ENCODE measurements at places on chromosomes 16 and 17.
A peak's percentile ranks its signal among the peaks of the same experiment; 100 is the strongest.

DNA sequence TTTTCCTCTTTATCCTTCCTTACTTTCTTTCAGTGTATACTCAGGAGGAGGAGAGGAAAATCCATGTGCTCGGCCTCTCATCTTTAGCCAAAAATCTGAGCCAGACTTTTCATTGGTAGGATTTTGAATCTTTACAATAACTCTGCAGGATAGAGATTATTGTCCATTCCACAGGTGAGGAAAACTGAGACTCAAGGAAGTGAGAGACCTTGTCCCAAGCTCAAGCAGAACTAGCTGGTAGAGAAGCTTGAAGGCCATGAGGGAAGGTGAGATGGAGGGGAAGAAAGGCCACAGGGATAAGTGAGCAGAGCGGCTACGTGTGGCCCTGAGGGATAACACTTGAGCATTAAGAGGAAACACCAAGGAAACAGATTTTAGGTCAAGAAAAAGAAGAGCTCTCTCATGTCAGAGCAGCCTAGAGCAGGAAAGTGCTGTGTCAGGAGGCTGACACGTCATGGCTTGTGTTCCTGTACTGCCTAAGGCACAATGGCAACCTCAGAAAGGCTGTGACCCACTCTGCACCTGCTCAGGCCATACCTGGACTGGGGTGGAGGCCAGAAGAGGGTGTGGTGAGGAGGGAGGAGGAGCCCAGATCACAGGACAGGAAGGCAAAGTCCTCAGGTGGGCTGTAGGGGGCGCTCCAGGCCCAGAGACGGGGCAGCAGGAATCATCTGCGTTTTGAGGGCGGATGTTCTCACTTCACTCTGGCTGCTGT is 11.9 kb downstream of the MT4 start:
- DNase-seq, result peak; percentile 87

DNA sequence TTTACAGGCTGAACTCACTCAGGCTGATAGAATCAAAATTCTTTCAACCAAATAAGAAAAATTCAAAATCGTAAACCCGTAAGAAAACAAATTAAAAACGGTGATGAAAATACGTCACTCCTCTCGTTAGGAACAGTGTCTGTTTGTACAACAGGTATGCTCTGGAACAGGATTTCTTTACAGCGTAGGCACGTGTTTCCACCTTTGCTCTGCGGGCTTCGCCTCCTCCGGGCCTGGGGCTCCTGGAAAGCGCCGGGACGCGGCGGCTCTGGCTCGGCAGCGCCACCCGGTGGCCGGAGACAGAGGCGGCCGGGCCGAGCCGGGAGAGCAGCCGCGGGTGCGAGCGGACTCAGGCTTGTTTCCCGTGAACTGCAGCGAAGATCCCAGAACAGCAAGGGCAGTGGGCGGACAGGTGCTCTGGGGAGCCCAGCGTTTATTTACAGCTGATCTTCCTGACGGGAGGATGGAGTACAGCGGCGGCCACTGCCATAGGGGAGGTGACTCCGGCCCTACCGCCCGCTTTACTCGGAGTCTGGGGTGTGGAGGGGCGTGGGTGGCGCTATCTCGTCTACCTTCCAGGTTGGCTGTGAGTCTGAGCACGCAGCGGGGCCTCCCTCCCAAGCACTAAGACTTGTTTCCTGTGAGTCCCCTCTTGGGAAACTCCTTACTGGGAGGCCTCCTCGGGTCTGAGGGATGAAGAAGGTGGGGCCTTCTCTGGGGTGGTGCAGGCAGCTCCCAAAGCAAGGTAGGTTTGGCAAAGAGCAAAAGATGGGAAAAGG is 40.5 kb upstream of the ATP2A3 start:
- peak; percentile 37 for DNase-seq

DNA sequence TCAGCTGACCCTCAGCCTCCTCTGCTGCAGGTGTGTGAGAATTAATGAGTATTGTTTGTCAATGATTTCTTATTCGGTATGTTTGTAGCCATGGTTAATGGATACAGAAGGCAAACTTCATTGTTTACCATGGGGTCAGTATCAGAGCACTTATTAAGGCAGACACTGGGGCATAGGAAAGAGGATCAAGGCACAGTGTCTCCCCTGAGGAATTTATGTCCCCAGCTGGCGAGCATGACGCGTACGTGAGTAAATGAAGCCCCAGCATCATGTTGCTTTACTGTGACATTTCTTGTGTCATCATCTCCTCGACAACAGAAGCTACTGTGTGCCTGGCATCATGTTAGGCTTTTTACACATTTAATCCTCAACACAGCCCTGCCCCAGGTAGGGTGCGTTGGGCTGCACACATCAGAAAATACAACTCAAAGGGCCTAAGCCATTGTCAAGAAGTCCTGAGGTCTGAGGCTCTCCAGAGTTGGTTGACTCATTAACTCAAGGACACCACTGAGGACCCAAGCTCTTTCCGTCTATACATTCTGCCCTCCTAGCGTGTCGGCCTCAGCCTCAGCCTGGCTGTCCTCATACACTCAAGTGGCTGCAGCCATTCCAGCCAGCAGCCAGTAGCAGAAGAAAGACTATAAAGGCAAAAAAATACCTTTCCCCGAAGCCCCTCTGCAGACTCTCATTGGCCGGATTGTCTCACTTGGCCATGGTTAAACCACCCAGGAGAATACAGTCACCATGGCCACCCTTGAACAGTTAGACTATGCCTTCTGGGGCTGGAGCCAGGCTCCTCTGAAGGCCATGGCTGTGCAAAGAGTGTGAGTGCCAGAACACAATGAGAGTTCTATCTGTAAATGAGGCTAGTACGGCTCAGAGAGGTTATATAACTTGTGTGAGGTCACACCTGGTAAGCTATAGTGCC is 13.9 kb upstream of the ZCCHC14 start:
- DNase-seq, result no peak

DNA sequence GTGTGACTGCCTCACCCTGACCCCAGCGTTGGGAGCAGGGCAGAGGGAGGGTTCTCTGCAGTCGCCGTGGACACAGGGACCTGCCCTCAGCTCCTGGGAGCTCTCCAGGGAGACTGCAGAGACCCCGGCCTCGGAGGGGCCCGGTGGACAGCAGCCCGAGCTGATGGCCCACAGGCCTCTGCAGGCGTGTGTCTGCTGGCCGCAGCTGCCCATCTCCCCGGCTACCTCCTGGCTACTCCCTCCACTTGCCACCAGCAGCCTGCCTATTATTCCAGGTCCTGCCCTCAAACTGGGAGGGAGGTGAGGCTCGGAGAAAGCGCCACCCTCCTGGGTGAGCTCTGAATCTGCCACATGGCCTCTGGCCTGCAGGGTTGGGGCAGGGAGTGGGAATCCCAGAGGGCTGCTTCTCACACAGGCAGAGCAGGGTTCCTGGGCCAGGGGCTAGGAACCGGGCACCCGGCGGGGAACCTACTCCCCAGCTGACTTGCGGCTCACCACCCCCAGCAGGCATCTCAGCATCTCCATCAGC is 7.2 kb downstream of the SLC16A5 start:
- no peak for DNase-seq

- DNase-seq, result no peak
Measured at GRCh38 chr17:39069114-39069756, 82.2 kb downstream of the PLXDC1 start.

DNA sequence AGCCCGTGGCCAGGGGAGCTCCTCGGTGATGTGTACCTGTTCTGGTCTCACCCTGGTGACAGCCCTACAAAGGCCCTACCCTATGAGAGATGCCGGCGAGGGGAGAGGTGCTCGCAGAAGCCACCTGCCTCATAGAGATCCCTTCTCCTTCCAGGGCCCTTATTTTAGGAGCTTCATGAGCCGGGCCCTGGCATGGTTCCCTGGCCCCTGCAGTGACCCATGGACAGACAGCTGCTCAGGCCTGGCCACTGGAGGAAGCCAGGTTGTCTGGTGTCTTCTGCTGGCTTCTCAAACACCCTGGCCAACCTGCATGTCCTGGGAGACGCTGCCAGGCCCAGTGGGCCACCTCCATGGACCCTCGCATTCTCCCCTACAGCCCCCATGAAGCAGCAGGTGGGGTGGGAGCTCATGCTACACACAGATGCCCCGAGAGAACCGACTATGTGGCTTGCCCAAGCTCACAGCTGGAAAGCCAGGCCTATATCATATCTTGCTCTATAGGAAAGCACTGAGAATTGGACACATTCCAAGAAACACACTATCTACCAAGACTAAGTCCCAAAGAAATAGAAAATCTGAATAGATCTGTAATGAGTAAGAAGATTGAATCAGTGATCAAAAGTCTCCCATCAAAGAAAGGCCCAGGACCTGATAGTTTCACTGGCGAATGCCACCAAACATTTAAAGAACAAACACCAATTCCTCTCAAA is 7.2 kb upstream of the AATK start:
- DNase-seq, result no peak

DNA sequence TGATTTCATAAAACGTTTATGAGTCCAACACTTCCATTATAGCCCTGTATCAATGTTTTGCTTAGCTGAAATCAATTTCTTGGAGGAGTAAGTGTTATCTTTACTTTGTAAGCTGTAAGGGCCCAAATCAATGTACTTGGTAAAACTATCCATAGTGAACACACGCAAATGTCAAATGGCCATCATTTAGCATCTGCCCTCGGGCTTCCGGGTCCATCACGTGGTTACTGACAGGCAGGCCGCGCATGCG is 687 bp upstream of the NARF start:
- no peak for DNase-seq

DNA sequence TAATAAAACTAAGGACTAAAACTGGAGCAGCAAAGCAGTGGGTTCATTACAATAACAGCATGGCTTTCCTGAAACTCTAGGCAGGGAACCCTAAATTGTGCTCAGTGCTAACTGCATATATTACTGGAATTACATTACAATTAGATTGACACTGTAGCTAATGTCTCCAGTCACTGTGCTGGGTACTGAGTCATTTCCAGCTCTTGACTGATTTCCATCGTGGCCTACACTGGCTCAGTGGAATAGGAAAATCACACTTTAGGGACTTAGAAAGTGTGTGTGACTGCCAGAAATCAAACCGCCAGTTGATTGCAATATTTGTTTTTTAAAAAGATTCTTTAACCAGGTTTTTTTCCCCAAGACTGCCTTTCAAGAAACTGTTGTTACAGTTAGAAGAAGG is 1447.4 kb upstream of the GOT2 start:
- no peak for DNase-seq

GRCh38 chr17:29742210-29742513 is 119.5 kb upstream of the CORO6 start:
- no peak for DNase-seq

DNA sequence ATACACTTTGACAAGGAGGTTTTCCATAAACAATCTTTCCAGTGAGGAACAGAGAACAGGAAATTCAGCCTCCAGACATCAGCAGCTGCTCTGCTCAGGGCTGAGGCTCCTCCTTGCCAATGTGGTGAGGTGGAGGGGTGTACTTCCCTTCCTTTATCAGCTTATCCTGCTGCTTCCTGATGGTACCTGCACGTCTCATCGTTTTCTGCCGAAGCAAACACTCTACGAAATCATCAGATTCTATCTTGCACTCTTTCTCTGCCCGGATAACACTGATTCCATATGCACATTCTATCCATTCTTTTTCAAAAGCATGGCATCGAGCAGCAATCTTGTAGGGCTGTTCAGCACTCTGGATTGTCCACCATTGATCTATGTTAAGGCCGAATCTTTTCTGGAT is 15.4 kb upstream of the SEZ6 start:
- DNase-seq, result no peak

- no peak for DNase-seq
Measured at GRCh38 chr17:63395075-63395805, 50.9 kb downstream of the CYB561 start.

- DNase-seq, result no peak
Measured at GRCh38 chr16:27801289-27801945, 251.5 kb downstream of the KATNIP start.

DNA sequence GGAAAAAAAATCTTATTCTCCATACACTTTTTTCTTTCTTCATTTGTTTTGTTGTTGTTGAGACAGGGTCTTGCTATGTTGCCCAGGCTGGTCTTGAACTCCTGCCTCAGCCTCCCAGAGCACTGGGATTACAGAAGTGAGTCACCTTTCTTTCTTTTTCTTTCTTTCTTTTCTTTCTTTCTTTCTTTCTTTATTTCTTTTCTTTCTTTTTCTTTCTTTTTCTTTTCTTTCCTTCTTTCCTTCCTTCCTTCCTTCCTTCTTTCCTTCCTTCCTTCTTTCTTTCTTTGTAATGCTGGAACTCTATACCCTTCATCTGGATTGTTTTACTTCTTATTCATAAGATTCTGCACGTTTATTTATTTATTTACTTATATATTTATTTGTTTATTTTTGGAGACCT is 94.5 kb upstream of the TNRC6A start:
- no peak for DNase-seq

DNA sequence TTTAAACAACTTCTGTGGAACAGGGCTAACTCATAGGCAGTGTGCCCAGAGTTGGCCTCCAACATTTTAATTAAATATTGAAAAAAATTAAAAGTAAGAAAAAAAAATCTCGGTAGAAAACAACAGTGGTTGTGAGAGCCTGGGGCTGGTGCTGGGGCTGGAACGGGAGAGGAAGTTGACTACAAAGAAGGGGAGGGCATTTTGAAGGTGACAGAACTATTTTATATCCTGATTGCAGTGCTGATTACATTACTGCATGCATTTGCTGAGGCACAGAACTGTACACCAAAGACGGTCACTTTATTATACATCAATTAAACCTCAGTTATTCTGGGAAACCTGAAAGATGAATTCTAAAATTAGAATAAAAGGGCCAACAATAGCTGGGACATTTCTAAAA is 142.5 kb downstream of the PARN start:
- DNase-seq, result no peak

- DNase-seq, result no peak
Measured at GRCh38 chr17:31535581-31535981, 144.1 kb downstream of the RAB11FIP4 start.

DNA sequence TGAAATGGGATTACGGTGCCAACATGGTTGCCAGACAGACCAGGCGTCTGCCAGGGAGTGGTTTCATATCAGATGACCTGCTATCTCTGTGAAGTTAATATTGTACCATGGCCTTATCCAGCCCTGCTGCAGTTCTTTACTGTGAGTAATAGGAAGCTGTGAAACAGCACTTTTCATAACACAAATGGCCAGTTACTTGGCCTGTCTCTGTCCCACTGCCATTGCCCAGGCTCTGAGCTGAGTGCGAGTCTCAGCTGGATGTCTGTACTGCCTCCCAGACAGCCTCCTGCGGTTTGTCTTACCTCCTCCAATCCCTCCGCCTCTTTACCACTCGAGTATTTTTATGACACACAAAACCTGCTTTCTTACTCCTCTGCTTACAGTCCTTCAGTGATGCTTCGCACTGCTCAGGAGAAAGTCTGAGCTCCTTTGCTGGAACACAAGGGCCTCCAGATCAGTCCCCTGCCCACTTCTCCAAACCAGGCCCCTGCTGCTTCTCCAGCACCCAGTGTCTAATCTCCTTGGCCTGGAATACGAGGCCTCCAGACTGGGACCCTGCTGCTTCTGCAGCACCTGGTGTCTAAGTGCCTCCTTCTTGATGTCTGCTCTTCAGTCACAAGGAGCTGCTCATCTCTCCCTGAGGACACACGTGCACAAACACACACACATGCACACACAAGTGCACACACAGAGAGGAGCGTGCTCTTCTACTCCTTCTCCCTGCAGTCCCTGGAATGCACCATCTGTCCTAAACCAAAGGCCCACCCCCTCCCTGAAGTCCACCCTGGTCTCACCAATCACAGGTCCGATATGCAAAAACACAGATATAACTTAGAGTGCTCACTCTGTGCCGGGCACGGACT is 17.1 kb upstream of the RHOT1 start:
- DNase-seq, result no peak

GRCh38 chr17:57009737-57010445 is 32.0 kb downstream of the SCPEP1 start:
- peak; percentile 49 for DNase-seq

- DNase-seq, result no peak
Measured at GRCh38 chr16:275786-276232, at the start of gene RGS11. RGS11 (minus strand) TSS chr16:275944; CDS start chr16:275911, 33 bp downstream.
